ENCODE measurements at places on chromosomes 2 and 18. TPM values are rescaled to one million over a fixed set of nuclear protein-coding genes. Genes with fewer than 3 reads are reported as not detected.
A peak's percentile ranks its signal among the peaks of the same experiment; 100 is the strongest.

GRCh38 chr2:196719110-196719872 lies 79.8 kb downstream of the CCDC150 start:
- no peak for DNase-seq

GRCh38 chr2:73952499-73953446 lies 26.1 kb downstream of the DGUOK start:
- peak; percentile 76 for DNase-seq

DNA sequence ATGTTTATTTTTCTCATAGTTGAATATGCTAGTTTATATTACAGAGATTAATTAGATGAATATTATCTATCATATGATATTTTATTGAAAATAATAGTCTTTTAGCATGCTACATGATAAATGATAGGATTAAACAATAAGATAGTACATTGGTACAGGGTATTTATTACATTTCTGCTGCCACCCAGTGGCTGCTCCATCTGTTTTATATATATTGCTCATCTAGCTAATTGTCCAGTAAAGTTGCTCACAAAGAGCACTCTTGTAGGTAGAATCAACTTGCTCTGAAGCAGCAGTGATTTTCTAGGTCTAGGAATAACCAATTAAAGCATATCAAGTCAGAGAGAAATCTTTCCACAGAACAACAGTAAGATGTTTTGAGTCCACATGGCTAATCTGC lies 183.3 kb downstream of the ASXL3 start:
- DNase-seq: peak; percentile 45

TMEM214 gene
- 15.8 TPM for total RNA-seq

DNA sequence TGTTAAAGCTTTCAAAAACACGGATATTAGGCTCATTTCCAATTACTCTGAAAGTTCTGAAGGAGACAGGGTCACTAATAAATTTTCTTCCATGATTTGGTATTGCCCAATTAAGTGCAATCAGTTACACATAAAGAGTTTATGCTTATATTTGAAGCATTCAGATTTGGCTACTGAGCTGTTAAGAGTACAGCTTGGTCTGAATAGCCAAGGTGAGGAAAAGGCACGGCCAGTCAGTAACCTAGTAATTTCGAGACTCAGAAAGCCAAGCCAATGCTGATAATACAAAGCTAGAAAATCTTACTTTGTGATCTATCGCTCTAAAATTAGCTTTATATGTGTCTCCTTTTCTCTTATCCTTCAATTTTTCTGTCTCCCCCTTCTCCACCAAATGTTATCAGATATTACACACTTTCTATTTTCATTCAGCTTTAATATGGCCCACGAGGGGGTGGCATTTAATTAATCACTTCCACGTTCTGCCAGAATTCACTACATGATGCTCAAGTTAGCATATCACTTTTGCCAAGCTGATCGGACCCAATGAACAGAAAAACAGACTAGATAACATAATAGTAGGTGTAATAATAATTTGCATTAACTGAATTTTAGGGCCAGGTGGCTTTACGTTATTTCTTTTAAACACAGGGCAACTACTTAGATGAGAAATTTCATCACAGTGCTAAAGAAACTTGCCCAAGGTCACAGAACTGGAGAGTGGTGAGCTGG lies 138.4 kb downstream of the TCF4 start:
- no peak for DNase-seq

GRCh38 chr2:53424902-53425301 lies 342.7 kb upstream of the CHAC2 start:
- DNase-seq: no peak

DNA sequence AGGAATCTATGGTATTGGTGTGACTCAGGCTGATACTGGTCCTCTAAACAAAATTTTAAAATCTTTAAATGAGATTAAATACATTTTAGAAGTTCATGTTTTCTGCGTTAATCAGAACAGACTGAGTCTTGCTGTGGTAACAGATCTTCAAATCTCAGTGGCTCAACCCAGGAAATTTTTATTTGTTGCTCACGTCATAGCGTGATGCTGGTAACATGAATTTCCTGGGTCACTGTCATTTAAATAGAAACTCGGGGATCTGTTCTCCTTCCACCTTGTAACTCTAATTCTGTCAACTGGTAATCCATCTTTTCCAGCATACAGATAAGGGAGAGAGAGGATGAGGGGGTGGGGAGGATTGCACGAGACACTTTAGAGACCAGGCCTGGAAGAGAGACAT lies 90.0 kb downstream of the CDC42EP3 start:
- no peak for DNase-seq

Data from bronchial epithelial cell (primary cell).